ENCODE measurements at places on chromosomes 1 and 21.

DNA sequence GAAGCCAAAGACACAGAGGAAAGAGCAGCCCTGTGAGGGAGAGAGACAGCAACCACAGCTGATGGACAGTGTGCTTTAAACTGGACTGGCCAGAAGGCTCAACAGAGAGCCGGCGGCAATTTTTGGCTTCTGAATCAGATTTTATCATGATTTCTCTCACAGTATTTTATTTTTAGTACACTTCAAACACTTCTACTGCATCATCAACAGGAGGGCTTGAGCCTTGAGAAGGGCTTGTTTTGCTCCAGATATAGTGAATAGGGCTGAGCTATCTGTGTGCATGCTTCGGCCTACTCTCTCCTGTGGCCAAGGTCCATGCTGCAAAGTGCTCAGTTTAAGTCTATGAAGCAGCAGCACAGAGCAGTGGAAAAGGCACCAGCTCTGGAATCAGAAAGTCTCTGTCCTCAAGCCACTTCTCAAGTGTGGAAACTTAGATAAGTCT is 33.3 kb downstream of the ADCY10 start:
- no peaks in the 10 kb centered on the region for H3K36me3 ChIP-seq
- no peak for DNase-seq
- H3K27me3 ChIP-seq = no peaks in the 10 kb centered on the region
- H3K4me1 ChIP-seq = no peaks in the 10 kb centered on the region

DNA sequence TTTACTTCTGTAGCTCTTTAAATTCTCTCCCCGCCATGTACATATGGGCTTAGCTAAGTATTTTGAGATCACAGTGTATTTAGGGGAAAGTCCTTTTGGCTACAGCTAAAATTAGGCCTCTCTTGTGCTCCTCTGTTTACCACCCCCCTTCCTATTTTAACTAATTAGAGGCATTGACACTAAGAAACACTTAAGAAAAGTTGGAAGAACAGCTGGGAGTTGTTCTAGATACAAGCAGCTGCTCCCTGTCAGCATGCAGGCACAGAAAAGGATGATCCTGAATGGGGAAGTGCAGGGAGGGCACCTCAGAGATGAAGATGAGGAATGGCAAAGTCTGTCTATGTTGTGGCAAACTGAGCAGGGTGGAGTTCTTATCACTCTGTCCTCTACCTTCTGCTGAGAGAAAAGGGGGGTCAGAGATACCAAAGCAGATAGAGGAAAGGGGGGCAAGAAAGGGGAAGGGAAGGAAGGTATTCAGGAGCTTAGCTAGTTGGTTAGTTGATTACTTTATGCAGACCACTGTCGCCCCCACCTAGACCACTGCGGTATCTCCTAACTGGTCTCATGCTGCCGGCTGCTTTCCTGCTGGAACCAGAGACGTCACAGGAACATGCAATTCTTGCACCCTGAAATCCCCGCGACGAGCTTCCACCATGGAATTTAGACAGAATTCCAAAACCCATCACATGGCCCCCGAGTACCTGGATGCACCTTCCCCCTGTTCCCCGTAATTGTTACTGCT is 82.4 kb upstream of the HOOK1 start:
- no peaks in the 10 kb centered on the region for H3K4me1 ChIP-seq
- H3K27me3 ChIP-seq = no peaks in the 10 kb centered on the region
- no peaks in the 10 kb centered on the region for H3K36me3 ChIP-seq

GRCh38 chr1:156135930-156136871 is 17.2 kb upstream of the SEMA4A start:
- no peaks in the 10 kb centered on the region for H3K27me3 ChIP-seq
- H3K27ac ChIP-seq = no peak overlapping the region
- peaks cover 65% of the 10 kb centered on the region for H3K36me3 ChIP-seq
- no peak overlapping the region for H3K4me3 ChIP-seq

GRCh38 chr1:199898654-199899053 is 128.9 kb upstream of the NR5A2 start:
- no peak overlapping the region for H3K4me3 ChIP-seq
- no peaks in the 10 kb centered on the region for H3K36me3 ChIP-seq
- DNase-seq = no peak
- H3K27me3 ChIP-seq = no peaks in the 10 kb centered on the region

- H3K4me3 ChIP-seq = no peak overlapping the region
- H3K27me3 ChIP-seq = no peaks in the 10 kb centered on the region
- no peak overlapping the region for H3K27ac ChIP-seq
- H3K4me1 ChIP-seq = no peaks in the 10 kb centered on the region
Measured at GRCh38 chr1:11629184-11630016, 24.8 kb downstream of the FBXO2 start.

DNA sequence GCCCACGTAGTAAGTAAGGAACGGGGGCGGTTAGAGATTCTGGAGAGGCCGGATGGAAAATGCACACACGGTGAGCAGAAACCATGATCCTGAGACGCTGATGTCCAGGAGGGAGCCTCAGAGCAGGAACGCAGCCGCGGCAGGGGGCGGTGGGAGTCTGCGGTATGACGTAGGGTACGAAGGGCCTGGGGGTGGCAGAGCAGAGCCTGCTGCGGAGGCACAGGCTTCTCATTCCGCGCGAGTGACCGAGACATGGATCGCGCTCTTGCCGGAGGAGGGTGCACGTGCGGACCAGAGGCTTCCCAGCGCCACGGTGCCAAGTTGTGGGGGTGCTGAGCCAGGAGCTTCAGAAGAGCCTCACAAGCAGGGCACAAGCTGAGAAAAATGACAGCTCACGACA is 176.2 kb downstream of the KIF26B start:
- no peak overlapping the region for H3K27ac ChIP-seq
- no peak overlapping the region for H3K4me3 ChIP-seq
- no peak for DNase-seq
- H3K4me1 ChIP-seq = no peaks in the 10 kb centered on the region
- H3K36me3 ChIP-seq = no peaks in the 10 kb centered on the region
- no peaks in the 10 kb centered on the region for H3K27me3 ChIP-seq

- no peak overlapping the region for H3K4me3 ChIP-seq
- no peak for DNase-seq
- H3K27me3 ChIP-seq = peaks cover 5% of the 10 kb centered on the region
- no peak overlapping the region for H3K27ac ChIP-seq
- no peaks in the 10 kb centered on the region for H3K36me3 ChIP-seq
Measured at GRCh38 chr1:3700631-3701030, 48.3 kb downstream of the TP73 start.

GRCh38 chr1:20358761-20359263 is 68.1 kb downstream of the VWA5B1 start:
- no peaks in the 10 kb centered on the region for H3K4me1 ChIP-seq
- H3K27ac ChIP-seq = no peak overlapping the region
- H3K4me3 ChIP-seq = no peak overlapping the region
- no peaks in the 10 kb centered on the region for H3K36me3 ChIP-seq
- H3K27me3 ChIP-seq = peaks cover 5% of the 10 kb centered on the region
- DNase-seq = no peak

GRCh38 chr1:187842406-187843165 is 1013.8 kb downstream of the PLA2G4A start:
- no peak overlapping the region for H3K4me3 ChIP-seq
- no peak overlapping the region for H3K27ac ChIP-seq
- DNase-seq = no peak
- H3K4me1 ChIP-seq = no peaks in the 10 kb centered on the region
- no peaks in the 10 kb centered on the region for H3K36me3 ChIP-seq
- no peaks in the 10 kb centered on the region for H3K27me3 ChIP-seq

DNA sequence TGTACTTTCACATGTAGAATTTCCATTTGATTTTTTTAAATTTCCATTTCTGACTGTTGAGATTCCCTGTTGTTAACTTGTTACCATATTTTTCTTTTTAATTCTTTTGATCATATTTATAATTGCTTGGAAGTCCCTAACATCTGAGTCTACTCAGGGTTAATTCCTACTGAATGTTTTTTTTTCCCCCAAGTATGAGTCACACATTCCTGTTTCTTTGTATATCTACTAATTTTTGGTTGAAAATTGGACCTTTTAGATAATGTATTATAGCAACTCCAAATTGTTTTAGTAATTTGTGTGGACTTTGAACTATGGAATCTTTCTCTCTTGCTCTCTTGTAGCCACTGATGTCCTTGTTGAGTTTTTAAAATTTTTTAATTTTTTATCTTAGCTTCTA is 54.6 kb downstream of the STXBP3 start:
- H3K36me3 ChIP-seq = peaks cover 35% of the 10 kb centered on the region
- DNase-seq = no peak
- no peaks in the 10 kb centered on the region for H3K27me3 ChIP-seq
- H3K27ac ChIP-seq = no peak overlapping the region
- no peak overlapping the region for H3K4me3 ChIP-seq
- no peaks in the 10 kb centered on the region for H3K4me1 ChIP-seq

- no peak overlapping the region for H3K27ac ChIP-seq
- H3K4me1 ChIP-seq = no peaks in the 10 kb centered on the region
- H3K4me3 ChIP-seq = no peak overlapping the region
- no peak for DNase-seq
- H3K36me3 ChIP-seq = no peaks in the 10 kb centered on the region
Measured at GRCh38 chr1:10078494-10078893, 45.7 kb downstream of the UBE4B start.

Measured in effector memory CD4-positive, alpha-beta T cell (primary cell).